Activated CD4-positive, CD25-positive, alpha-beta regulatory T cell treated with anti-CD3 and anti-CD28 coated beads, Interleukin-2, amount 50 U/mL, for 72 hours (primary cell): ENCODE measurements at places on chromosomes 5 and 9.

GRCh38 chr5:91865915-91866314, 482.8 kb upstream of the ARRDC3 start:
- no peak for DNase-seq

- DNase-seq, result no peak
Measured at GRCh38 chr9:126635061-126635460, 21.3 kb downstream of the LMX1B start.

- no peak for DNase-seq
Measured at GRCh38 chr5:68476854-68477253, 261.3 kb downstream of the PIK3R1 start.

DNA sequence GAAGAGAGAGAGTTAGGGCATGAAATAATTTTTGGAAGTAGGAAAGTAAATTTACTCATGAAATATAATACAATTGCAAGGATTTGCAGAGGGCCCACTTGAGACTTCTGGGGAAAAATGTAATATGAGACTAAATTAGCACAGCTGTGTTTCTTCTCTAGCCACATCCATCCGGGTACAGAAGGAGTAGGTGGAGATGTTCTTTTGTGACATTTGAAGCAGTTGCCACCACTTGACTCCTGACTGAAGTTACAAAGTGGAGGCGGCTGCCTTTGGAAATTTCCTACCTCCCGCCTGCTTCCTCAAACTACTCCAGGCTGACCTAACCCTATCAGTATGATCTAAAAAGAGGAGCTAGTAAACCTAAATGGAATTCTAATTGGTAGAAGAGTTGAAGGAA, 58.1 kb upstream of the SHISAL2B start:
- DNase-seq, result no peak

DNA sequence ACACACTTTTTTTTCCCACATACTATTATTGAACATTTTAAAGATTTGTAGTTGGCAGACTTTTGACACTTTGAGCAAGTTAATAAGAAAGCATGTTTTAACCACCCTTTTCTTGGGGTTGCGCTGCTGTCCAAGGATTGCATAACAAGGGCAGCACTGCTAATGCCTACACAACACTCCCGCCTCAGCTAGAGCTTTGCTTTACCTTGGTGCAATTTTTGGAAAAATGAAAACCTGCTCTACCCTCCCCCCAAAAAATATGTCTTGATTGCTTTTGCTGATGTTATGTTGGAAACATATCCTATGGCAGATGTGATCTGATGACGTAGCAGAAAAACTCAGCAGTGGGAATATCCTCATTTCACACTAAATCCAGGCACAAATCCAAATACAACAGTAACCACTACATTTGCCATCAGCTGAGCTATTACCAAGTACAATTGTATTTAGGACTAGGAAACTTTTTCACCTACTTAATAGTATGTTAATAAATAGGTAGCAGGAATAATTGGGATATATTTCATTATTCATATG, 51.5 kb downstream of the UBE2R2 start:
- no peak for DNase-seq

- no peak for DNase-seq
Measured at GRCh38 chr9:35520364-35520710, 30.4 kb downstream of the RUSC2 start.

- no peak for DNase-seq
Measured at GRCh38 chr5:73338256-73339050, 110.1 kb downstream of the FOXD1 start.

DNA sequence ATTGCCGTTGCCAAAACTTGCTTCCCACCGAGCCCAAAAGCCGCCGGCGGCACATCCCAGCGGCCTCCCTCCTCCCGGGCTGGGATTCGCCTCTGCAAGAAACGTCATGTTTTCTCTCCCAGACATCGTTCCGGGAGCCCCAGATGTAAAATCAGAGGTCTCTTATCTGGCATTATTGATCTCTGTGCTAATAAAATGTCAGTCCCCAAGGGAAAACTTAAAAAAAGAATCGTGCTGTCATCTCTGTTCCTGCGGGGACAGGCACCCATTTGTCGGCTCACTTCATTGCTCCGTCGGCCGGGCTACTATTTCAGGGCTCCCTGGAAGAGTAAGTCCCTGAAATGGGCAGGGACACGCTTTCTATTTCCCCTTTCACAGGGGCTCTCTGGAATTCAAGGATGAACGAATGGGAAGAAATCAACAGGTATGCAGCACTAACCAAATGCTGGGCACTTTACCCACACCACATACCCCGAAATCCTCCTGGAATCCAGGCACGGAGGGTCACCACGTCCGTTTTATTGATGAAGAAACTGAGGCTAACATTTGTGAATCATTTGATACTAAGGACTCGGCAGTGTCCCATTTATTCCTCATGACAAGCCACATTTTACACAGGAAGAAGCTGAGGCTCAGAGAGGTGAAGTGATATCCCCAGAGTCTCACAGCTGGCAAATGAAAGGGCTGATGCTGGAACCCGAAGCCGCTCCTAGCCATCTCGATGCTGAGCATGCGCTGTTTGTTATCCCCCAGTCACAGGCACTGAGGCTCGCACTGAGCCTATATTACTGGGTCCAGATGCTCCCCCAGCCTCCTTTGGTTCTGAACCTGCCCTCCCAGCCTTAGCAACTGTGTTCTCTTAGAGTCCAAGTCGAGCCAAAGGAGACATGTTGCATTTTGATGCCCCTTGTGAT, 35.7 kb upstream of the MSX2 start:
- no peak for DNase-seq

- DNase-seq, result no peak
Measured at GRCh38 chr9:6944896-6945295, 187.1 kb downstream of the KDM4C start.

DNA sequence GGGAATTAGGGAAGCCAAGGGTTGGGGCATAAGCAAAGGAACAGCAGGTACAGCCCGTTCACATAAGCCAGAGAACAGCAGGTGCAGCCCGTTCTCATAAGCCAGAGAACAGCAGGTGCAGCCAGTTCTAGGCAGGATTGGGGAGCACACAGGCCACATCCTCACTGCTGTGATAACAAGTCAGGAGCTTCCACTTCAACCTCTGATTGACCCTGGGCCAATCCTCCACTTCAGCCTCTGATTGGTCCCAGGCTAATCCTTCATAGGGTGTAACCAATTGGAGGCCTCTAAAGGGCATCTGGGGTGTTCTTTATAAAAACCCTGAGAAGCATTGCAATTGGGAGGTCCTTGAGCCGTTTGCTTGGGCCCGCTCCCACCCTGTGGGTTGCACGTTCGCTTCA, 27.5 kb downstream of the CEL start:
- DNase-seq, result no peak

DNA sequence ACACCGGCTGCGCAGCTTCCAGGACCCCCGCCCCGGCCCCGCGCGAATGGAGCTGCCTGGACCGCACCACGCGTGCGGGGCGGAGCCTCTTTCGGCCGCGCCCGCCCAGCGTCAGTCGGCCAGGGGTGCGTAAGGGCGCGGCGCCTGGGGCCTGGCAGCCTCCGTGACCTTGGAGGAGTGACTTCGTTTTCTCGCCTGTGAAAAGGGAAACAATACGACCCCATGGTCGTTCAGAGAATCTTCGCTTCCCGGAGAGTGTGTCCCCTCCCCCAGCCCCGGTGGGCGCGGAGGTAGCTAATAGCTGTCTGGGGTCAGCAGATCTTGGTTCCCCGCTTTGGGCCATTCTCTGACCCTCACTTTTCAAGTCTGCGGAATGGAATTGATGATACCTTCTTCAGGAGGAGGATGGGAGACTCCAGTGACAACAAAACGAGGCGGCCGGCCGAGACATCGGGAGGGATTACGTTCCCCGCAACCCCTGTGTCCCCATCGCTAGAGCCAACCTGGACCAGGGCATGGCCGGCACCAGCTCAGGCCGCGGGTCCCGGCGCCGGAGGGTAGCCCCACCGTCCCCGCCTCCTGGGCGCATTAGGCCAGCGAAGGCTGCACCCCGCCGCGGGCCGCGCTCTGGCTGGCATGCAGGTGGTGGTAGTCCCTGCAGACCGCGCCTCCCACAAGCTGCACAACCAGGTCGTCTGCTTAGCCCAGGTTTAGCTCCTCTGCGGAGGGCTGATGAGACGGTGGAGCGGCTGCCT, 5.5 kb upstream of the CDHR2 start:
- peak; percentile 82 for DNase-seq

DNA sequence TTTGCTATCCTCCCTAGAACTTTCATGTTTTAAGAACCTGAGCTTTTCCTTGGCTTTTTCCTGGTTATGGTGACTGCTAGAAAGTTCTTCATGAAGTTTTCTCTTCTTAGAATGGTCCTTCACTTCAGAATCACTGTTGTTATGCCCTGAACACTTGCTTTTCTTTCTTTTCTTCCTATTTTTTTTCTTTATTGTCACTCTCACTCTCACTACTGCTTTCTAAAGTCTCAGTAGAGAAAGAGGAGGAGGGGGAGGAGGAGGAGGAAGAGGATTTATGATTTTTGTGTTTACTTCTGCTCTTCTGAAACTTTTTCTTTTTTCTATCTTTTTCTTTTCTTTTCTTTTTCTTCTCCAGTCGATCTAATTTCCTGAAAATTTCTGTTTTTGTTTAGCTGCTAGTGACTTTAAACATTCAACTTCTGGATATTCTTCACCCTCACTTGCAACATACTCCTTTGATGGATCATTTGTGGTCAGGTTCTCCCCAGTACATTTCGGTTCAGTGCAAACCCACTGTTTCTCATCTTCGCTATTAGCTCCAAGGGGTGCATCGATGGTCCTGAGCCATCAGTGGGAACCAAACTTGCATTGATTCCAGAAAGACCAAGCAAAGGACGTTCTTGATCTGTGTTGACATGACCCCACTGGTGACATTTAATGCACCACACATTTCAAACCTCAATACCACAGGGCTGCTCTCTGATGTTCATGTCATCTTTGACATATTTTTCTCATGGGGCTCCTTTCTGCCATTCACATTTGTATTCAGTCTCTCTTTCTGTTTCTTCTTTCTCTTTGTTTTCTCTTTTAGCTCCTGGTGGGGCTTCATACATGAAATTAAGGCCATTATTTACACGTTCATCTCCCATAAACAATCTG, 81.6 kb upstream of the HAND1 start:
- no peak for DNase-seq

GRCh38 chr9:127539259-127539981, 72.7 kb upstream of the STXBP1 start:
- DNase-seq, result no peak

DNA sequence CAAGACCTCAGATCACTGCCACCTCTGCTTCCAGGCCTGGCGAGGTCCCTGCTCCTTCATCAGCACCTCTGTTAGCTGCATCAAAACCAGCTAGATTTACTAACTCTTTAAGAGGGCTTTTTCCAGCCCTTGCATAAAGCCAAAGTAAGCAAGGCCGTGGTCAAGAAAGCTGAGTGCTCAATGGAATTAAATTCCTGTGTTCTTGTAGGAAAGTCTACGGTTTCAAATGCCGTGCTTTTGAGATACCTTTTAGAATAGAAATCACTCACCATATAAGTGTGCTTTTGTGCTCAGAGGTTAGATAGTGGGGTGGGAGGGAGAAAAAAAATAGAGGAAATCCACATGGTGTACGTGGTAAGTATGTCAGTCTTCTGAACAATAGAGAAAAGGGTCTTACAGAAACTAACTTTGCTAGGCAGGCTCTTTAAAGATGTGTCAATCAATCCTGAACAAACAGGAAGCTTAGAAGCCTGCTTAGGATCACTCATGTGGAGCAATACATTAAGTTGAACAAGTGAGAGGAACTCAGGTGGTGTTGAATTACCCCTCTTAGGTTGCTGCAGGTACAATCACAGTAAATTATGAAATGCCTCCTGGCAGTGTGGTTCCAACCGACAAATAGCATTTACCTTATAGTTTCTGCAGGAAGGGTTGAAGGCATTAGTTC, 79.7 kb downstream of the SEMA6A start:
- DNase-seq, result no peak

GRCh38 chr9:21779397-21779796, 23.0 kb upstream of the MTAP start:
- no peak for DNase-seq

DNA sequence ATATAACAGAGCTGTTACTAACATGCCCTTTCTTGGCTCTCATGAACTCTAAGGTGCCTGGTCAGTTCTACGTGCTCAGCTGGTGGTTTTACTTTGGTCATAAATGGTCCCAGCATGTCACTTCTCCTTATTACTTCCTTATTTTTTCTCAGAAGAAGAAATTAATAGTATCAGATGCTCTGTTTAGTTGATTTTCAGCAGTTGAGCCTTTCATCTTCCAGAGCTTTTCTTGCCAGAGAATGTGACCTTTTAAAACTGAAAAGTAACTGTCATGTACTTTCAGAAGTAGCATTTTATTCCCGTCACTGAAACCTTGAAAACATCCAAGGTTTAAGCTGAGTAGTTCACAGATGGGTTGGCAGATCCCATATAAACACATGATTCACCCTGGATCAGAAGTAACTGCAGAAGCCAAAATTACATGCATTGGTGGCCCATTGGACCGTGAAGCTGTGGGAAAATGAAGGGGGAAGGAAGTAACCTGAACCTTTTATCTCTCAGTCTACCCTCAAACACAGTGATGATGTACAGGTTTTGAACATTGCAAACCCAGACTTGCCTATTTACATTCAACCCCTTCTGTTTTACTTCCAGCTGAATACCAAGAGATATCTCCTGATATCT, 50.5 kb downstream of the HACD4 start:
- no peak for DNase-seq

- no peak for DNase-seq
Measured at GRCh38 chr5:1133510-1134201, 21.8 kb upstream of the SLC12A7 start.

DNA sequence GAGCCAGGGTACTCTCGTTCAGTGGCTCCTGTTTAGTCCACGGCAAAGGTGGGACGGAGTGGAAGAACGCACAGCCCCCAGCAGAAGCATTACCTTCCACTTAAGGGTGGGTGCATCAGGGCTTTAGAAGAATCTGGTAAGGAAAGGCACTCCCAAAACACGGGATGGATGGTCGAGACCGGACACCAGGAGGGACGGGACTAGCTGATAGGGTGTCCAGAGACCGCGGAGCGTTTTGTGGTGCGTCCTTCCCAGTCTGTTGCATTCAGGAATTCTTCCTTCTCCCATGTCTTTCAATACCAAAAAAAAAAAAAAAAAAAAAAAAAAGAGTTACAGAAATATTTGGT, 545 bp upstream of the CTSV start:
- no peak for DNase-seq
